ENCODE measurements at places on chromosomes 3 and 15.

DNA sequence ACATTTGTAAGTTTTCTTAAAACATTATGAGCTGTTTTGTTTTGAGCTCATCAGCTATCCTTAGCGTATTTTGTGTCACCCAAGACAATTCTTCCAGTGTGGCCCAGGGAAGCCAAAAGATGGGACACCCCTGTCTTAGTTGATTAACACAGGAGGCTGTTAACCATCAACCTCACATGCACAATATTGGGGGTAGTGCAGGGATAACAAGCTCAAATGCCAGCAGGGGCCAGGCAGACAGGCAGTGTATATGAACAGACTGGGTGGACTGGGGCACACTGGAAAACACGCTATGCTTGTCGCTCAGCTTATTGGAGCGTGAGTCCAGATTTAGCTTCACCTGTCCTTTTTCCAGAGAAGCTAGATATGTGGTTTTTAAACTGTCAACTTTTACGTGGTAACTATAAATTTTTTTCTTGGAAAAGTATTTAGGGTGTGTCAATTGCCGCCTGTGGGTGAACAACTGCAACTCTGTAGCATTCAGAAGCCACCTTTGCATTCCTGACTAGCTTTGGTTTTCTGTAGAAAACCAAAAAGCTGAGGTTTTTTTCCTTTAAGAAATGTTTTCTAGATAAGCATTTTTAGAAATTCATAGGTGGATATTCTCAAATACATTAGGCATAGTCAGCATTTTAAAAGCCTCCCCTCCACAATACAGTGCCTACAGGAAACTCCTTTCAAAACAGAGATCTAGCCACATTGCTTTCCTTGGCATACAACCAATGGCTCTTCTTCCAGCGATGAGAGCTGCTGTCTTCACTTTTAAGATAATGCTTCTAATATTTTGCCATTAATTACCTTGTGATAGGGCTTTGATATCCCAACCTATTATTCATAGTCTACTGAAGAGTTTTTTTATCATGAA lies 14.6 kb downstream of the PSMD6 start:
- DNase-seq, result no peak

DNA sequence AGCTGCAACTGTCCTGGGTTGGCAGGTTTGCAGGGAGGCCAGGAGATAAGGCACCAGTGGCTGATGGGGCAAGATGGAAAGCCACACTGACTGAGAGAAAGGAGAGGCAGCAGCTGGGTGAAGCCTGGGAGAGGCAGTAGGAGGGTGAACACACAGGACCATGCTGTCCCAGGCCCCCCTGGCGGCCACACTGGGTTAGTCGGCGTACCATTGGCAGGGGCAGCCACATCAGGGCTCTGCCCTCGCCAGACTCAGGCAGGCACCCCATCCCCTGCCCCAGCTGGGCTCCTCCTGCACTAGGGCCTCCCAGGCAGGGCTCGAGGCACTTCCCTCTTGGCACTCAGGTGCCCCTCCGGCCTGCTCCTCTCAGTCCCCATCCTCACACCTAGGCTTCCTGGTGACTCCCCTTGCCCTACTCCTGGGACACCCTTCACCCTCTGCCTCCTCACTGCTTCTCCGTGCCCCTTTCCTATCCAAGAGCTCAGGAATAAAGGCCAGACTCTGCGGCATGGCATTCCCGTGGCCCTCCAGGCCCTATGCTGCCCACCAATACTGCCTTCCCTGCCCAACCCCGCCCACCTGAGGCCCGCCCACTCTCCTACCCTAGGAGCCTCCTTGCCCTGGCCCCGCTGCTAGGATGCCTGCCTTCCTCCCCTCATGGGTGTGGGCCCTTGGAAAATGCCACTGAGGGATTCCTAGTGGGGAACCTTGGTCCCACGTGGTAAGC lies 28.7 kb upstream of the DUSP7 start:
- DNase-seq, result no peak

DNA sequence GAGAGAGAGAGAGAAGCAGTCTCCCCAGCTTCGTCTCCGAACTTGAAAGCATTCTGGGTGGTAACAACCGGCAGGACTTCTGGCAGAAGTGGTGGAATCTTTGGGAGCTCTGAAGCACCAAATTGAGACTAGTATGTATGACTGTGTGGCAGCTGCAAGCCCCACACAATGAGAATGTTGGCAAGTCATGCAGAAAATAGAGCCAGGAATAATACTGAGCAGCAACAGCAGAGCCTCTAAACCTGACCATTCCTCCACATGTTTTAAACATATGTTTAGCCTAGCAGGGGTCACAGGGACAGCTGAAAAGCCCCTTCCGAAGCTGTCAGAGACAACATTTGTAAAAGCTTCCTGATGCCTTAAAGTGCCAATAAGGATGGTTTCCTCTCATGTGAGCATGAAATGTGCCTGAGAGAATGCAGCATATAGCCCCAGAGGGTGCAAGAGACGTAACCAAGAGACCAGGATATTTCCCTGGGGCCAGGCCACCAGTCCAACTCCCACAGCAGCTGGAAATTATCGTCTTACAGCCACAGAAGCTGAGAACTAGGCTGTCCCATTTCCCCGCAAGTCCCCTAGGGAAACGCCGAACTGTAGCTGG lies 178.6 kb upstream of the CCDC54 start:
- no peak for DNase-seq

- no peak for DNase-seq
Observed at GRCh38 chr3:181292984-181293383, 303.4 kb upstream of the DNAJC19 start.

- DNase-seq, result no peak
Observed at GRCh38 chr3:5758699-5759098, 571.2 kb downstream of the EDEM1 start.

GRCh38 chr3:11411956-11412355 lies 139.8 kb downstream of the ATG7 start:
- no peak for DNase-seq

Measured in MV-4-11 (cell line).